ENCODE measurements at places on chromosomes 3 and 15. TPM values are rescaled to one million over a fixed set of nuclear protein-coding genes. Genes with fewer than 3 reads are reported as not detected.
A peak's percentile ranks its signal among the peaks of the same experiment; 100 is the strongest.

The TEX55 gene
- not detected for total RNA-seq

The RYR3 gene
- total RNA-seq = 0.66 TPM

The CNTN4 gene
- total RNA-seq = 50.1 TPM

The PIERCE2 gene
- total RNA-seq = 2.1 TPM

The RARRES1 gene
- 18.4 TPM for total RNA-seq

The DNAJA4 gene
- total RNA-seq = 8.0 TPM

DNA sequence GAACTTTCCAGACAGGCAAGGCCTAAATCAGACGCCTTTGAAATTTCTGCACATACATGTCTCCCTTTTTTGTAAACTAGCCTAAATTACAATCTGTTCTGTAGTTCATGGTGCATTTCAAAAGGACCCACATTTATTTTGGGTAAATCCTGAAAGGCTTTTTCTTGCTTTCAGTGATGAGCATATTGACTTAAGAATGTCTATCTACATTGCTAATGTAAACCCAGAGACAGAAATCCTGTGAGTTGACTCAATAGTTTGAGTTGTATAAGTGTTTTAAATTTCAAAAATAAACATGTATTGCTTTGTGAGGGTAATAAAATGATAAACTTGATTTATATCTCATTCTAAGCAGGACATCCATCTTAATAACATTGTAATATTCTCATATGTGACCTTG lies 977.0 kb upstream of the NR2F2 start:
- DNase-seq = no peak

- no peak for DNase-seq
Observed at GRCh38 chr3:88807491-88808105, 299.8 kb upstream of the EPHA3 start.

DNA sequence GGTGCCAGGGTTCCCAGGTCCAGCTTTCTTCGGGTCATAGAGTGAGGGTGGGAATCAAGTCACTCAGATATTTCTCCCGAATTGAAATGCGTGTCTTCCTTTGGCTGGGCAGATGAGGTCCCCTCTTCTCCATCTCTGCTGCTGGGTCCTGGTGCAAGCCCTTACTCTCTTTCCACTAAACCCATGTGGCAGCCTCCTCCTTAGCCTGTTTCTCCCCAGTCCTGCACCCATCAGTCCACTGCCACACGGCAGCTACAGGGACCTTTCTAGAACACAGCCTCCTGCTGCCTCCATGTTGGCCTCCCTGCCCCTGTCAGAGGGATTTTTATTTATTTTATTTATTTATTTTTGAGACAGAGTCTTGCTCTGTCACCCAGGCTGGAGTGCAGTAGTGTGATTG lies 237.4 kb upstream of the CTDSPL start:
- no peak for DNase-seq

DNA sequence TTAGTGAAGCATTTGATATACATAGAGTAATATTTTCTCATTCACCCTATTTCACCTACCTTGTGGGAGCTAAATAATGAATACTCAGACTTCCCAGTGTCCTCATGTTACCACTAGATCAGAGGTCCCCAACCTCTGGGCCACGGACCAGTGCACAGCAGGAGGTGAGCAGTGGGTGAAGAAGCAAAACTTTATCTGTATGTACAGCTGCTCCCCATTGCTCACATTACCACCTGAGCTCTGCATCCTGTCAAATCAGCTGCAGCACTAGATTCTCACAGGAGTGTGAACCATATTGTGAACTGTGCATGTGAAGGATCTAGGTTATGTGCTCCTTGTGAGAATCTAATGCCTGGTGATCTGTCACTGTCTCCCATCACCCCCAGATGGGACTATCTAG lies 79.4 kb downstream of the RETNLB start:
- no peak for DNase-seq

GRCh38 chr15:70023064-70023768 lies 74.5 kb downstream of the TLE3 start:
- DNase-seq = peak; percentile 39

DNA sequence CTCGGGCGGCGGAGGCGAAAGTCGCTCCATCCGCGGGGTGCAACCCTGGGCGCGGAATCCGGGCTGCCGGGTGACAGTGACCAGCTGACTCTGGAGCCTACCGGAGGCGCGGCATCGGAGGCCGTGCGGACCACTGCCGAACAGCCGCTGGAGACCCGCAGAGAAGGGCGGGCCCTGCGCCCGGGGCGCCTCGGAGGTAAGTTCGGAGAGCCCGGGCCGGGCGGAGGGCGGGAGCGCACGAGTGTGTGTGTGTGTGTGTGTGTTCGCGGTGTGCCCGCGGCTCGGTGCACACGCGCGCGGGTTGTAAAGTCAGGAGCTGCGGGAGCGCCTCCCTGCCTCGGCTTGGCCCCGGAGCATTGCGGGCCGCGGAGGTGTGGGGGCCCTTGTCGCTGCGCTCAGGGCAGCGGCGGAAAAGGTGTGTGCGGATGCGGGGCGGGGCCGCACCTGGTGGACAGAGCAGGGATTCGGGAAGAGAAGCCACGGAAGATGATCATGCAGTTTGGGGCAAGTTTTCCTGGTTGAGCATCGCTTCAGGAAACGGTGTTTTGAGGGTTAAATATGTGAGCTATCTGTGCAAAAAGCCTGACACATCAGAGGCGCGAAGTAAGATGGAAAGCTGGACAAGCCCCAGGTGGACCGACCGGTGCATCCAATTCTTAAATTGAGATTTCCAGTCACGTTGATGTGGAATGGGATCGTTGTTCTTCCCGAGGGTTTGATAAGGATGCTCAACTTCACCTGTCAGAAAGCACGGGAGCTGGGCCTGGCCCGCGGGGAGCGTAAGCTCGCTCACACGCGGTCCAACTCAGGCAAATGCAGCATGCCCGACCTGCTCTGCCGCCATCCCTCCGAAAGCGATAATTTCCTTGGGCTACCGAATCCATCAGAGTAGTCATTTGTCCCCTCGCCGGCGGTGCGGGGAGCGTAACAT lies 474 bp downstream of the MINAR1 start:
- DNase-seq = peak; percentile 11

DNA sequence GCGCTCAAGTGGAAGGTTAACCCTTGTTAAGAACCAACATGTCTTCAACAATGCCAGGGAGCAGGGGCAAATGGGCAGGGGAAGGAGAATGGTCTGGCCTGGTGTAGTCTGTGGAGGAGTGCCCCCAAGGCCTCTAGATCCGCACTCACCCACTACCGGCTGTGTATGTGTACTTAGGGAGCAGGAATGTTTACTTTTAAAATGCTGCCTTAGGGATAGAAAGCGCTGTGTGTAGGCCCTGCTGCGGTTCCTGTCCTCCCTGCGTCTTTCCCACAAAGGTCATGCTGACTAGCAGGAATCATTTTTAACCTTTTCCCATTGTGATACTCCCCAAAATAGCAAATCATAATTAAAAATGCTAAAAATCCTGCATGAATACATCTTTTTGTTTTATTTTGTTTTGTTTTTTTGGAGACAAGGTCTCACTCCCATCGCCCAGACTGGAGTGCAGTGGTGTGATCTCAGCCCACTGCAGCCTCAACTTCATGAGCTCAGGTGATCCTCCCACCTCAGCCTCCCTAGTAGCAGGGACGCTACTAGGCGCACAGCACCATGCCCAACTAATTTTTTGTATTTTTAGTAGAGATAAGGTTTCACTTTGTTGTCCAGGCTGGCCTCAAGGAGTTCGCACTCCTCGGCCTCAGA lies 35.9 kb upstream of the CEMIP start:
- DNase-seq = no peak

DNA sequence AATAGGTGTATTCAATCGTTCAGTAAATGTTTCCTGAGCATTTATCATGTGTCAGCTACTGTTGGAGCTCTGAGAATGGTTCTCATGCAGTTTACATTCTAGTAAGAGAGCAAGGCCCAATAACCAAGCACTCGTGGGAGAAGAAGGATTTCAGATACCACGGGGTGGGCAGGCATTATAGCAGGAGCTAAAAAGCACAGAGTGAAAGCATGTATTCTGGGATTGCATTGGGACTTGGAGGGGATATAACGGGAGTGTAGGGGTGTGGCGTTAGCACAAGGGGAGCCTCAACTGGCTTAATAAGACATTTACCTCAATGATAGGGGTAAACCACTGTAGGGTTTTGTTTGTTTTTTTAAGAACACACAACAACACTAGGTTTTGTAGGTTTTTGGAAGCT lies 1.6 kb upstream of the SIAH2 start:
- no peak for DNase-seq

GRCh38 chr3:113111011-113111707 lies 100.2 kb upstream of the BOC start:
- no peak for DNase-seq

DNA sequence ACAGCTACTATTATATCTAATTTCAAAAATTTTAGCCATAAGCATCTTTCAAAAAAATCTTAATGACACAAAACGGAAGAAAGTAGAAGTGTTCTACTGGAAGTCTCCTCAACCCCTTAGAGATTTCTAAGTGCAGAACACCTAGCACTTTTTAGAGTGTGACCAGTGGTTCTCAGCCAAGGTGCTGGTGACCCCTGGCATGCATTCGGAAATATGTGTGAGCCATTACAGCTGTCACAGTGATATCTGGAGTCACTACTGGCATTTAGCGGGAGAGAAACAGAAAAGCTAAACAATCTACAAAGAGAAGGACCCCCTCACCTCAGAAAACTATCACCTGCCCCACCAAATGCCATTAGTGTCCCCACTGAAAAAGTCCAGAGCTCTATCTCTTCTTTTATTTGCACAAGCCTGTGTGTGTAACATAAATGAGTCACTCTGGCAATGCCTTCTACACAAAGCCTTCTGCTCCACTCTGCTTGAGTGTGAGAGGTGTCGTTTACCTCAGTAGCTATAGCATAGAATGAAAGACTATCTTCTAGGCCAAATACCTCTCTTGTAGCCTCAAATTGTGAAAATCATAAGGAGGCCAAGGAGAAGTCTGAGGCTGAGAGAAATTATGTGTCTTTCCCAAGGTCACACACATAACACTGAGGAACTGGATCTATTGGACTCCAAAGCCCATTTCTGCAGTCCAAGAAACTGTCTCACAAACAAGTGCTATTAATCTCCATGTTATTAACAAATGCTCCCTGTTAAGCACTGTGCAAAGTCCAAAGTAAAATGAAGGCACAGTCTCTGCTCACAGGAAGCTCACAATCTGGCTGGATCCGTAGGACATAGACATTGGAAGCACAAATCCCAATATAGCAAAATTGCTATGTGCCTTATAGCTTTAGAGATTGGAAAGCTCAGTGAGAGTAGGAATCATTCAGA lies 28.5 kb upstream of the KCNMB2 start:
- peak; percentile 30 for DNase-seq

Measured in body of pancreas (tissue), 4 donors.